Bronchial smooth muscle cell (primary cell): ENCODE measurements at places on chromosomes 3 and 15. TPM values are rescaled to one million over a fixed set of nuclear protein-coding genes. Genes with fewer than 3 reads are reported as not detected.

The IGSF10 gene
- total RNA-seq, result 0.94 and 2.0 TPM in 2 replicates

The GOLGA6L7 gene
- total RNA-seq, result not detected in 2 replicates

The LRRK1 gene
- 9.1 and 10.8 TPM in 2 replicates for total RNA-seq

The OR5H1 gene
- total RNA-seq, result not detected in 2 replicates

The APOD gene
- total RNA-seq, result 1.2 and 1.3 TPM in 2 replicates

The ATP10A gene
- total RNA-seq, result 2.5 and 4.3 TPM in 2 replicates

The FETUB gene
- not detected in 2 replicates for total RNA-seq

The RETNLB gene
- not detected in 2 replicates for total RNA-seq

The LRRC31 gene
- not detected in 2 replicates for total RNA-seq

The UROC1 gene
- not detected in 2 replicates for total RNA-seq

The C3orf22 gene
- not detected in 2 replicates for total RNA-seq

The HESX1 gene
- 0.34 and 0.79 TPM in 2 replicates for total RNA-seq

The DOCK3 gene
- 0.09 and 0.16 TPM in 2 replicates for total RNA-seq

The SLC12A1 gene
- total RNA-seq, result under 0.01 TPM in 1 of 2 replicates, not detected in the other
